Stimulated activated CD4-positive, alpha-beta T cell treated with anti-CD3 and anti-CD28 coated beads, Interleukin-12 subunit alpha, Interleukin-12 subunit beta, amount 100 ng/mL, for 48 hours (primary cell): ENCODE measurements at places on chromosomes 1 and 21.

- DNase-seq: no peak
Observed at GRCh38 chr1:172456344-172456769, 12.5 kb upstream of the PIGC start.

DNA sequence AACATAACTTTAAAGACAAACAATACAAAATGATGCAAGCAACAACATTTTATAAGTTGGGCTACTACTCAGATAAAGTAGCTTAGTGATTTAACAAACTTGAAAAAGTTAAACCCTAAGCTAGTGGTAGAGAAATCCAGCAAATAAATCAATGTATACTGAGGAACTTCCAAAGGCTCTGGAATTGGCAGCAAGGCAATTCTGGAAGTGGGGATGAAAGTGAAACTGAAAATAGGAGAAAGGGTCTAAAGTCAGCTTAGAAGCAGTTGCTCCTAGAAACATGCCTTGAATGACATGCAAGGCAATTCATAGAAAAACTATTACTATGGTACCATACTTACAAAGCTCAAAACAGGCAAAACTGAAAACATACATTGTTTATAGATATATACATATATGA, 90.0 kb upstream of the CAMK1G start:
- DNase-seq: no peak

DNA sequence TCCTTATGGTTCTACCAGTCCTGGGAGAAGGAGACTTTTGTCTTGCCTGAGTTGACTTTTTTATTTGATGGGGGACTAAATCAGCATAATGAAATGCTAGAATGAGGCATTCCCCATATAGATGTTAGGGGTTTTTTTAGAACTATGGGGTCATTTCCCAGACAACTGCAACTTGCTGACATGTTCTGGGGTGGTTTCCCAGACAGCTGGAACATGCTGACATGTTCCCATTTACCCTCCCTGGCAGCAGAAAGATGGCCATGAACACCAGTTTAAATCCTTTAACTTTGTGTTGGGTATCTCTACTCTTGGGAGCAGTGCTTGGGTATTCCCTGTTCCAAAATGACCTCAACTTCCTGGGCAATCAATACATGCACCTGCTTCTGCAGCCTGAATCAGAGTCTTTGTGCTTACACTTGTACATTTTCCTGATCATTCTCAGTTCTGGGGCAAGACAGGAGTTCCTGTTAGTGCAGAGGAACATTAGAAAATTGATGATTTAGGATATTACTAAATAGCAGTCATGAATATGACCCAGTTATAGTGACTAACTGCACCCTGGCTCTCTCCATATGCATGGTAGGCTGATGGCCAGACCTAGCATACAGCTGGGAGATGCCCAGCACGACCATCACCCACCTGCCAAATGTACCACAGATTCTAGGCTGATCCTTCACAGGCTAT, 75.4 kb upstream of the CD5L start:
- DNase-seq: no peak

DNA sequence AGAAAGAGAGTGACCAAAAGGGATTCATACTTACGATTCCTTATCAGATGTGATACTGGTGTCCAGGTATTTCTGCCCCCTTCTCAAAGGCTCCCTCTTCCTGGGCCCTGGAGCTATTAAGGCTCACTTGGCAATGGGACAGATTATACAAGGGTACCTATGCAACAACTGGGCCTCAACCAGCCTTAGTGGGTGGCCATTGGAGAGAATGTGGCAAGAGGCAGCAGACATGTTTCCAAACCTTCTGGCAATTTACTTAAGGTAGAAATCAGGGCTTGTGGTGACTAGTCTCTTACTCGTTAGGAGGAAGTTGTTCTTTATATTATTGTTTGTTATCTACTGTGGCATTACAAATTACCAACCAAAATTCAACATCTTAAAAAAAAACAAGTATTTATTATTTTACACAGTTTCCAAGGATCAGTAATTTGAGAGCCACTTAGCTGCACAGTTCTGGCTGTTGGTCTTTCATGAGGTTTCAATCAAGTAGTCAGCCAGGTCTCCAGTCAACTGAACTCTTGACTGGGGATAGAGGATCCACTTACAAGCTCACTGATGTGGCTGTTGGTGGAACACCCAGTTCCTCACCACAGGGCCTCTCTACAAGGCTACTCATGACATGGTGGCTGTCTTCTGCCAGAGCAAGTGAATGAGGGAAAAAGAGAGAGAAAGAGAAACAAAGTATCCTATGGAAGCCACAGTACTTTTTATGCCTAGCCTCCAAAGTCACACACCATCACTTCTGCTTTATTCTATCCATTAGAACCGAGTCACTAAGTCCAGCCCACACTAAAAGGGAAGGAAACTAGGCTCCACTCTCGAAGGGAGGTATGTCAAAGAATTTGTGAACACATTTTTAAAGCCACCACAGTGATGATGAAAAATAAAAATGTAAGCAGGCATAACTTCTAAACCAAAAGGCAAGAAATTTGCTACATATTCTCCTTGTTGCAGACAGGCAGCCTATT, 10.7 kb downstream of the ZNF648 start:
- no peak for DNase-seq

DNA sequence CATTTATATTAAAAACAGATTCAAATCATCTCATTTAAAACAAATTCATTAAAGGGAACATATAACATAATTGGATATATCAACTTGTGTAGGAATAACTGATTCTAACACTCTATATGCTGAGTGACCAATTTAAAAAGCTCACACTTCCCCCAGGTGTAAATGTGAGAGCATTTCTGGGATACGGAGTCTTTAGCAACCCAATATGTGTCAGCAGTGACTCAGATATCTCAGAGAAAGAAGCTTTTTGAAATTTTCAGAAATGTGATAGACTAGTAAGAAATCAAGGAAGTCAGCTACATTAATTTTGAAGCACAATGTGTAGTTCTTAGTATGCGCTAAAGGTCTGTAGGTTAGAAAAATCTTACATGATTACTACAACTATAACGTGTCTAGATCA, 87.9 kb upstream of the SERTAD4 start:
- DNase-seq: no peak

- DNase-seq: no peak
Observed at GRCh38 chr1:67135354-67135753, 584 bp upstream of the C1orf141 start.

DNA sequence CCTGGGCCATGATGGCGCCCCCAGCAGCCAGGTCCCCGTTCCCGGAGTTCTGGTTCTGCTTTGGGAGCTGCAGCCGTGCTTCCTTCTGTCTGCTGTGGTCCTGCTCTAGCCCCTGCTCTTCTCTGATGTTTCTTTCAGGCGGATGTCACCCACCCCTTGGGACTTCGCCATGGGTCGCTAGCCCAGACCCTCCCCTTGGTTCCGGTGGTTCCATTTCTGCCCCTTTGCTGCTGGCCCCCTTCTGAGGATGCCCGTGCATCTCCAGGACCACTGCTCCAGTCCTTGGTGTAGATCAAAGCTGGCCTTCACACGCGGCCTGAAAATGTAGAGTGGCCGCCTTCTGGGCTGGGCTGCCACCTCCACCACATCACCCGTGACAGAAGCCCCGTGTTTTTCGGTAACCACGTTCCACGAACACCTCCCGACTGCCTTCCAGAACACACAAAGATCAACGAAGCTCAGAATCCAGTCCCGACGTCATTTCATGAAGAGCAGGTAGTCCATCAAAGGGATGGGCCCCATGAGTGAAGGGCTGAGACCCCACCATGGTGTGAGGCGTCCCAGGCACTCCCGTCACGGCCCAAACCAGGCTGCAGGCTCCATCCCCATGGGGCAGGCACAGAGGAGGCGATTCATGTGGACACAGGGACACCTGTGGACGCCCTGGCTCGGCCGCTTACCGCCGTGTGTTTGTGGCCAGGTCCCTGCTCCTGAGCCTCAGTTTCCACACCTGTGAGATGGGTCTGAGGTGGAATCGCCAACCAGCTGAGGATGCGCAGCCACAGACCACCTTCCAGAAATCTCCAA, 24.4 kb downstream of the KRTAP10-1 start:
- DNase-seq: no peak

GRCh38 chr1:222818171-222818570, 3.3 kb downstream of the DISP1 start:
- no peak for DNase-seq

DNA sequence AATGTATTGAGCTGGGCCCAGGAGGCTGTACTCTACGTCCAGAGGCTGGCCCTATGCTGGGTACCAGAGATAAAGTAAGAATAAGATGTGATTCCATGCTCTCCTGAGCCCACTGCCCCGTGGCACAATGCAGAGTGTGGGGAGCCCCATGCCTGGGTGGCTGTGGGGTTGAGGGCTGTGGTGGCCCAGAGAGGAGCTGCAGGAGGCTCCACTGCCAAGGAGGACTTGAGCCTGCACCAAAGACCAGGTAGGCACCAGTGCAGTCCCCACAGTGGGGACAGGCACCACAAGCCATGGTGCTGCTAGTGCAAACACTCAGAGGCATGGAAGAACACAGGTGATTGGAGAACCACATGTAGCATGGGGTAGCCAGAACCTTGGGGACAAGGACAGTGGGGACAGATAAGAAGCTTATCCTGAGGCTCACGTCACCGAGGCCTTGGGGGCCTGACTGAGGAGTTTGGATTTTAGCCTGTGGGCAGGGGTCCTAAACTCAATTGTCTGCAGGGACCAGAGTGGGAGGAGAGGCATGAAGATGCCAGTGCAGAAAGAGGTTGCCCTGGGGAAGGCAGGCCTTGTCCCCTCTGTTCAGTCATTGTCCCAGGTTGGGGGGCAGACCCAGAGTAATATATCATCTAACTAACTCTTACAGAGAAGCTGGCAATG, 21.9 kb upstream of the EPS8L3 start:
- DNase-seq: no peak

- DNase-seq: no peak
Observed at GRCh38 chr1:21663951-21664805, 5.0 kb downstream of the RAP1GAP start.

GRCh38 chr1:41432481-41433280, 51.8 kb downstream of the EDN2 start:
- peak; percentile 77 for DNase-seq

DNA sequence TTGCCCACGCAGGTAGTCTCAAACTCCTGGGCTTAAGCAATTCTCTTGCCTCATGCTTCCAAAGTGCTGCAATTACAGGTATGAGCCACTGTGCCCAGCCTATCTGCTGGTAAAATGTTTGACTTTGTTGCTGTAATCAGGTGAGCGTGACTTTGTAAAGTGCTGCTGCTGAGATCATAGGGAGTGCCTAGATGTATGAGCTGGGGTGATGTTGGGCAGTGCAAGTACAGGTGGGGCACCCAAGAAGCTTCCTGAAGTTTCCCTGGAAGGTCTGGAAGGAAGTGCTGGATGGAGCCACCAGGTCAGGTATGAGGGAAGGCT, 43.1 kb downstream of the KIF21B start:
- DNase-seq: no peak

- DNase-seq: no peak
Observed at GRCh38 chr1:205317311-205317917, 4.1 kb downstream of the NUAK2 start.

GRCh38 chr1:25799935-25800702, at the start of gene SELENON:
Gene SELENON, plus strand, starts transcription at chr1:25800193. Its CDS starts 38 bp downstream, at chr1:25800231.
- no peak for DNase-seq

DNA sequence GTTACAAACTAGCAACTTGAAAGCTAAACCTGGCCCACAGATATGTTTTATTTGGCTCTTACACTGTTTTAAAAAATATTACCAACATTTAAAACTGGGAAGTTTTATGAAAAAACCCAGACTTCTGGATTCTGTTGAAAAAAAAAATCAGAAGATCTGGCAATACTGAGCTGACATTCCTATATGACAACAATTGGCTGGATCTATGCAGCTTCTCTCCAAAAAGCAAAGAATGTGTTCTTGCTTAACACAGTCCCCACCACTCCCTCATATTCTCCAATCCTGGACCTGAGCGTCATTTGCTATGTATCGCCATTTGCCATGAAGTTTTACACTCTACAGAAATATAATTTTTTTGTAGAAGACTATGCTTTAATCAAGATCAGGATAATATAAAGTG, 859.6 kb downstream of the LTN1 start:
- DNase-seq: no peak

GRCh38 chr1:215647738-215648137, 80.6 kb downstream of the KCTD3 start:
- DNase-seq: no peak

DNA sequence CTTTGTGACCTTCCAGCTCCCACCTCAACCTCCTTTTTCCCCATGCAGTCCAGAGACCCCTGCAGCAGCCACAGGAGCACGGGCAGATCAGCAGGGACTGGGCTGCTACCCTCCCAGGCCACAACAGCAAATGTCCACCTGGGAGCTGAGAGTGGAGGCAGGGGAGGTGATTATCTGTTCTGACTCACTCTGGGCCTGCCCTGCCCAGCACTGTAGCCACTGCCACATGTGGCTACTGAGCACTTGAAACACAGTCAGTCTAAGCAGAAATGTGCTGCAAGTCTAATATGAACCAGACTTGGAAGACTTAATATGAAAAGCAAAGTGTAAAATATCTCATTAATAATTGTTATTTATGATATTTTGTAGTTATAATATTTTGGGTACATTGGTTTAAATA, 148.9 kb upstream of the VANGL1 start:
- DNase-seq: no peak

GRCh38 chr1:160204526-160205241, 500 bp upstream of the PEA15 start:
- DNase-seq: no peak

GRCh38 chr21:16195538-16195910, 465.7 kb downstream of the USP25 start:
- DNase-seq: no peak

- DNase-seq: no peak
Observed at GRCh38 chr1:114107474-114108435, 45.9 kb downstream of the SYT6 start.

GRCh38 chr1:26701266-26701994, 5.6 kb downstream of the ARID1A start:
- no peak for DNase-seq

DNA sequence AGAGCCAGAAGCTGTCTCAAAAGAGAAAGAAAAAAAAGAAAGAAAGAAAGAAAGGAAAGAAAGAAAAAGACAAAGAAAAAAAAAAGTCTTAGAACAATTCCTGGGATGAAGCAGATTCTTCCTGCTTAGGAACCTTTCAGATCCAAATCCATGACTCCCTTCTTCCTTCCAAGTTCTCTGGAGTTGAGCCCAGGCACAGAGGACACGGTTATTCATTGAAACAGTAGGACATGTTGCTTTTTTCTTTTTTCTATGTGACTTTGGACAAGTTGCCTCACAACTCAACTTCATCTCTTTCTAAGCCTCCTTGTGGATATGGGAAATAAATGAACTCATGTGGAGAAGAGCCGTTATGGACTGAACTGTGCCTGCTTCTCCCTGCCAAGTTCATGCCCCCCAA, 14.7 kb upstream of the TNFRSF8 start:
- no peak for DNase-seq
